ENCODE measurements at places on chromosomes 3 and 15.

GRCh38 chr3:186461141-186461540 lies 83.0 kb downstream of the CRYGS start:
- DNase-seq, result no peak

- no peak for DNase-seq
Observed at GRCh38 chr3:184942735-184943134, 130.8 kb downstream of the VPS8 start.

GRCh38 chr3:53151465-53151864 lies 9.5 kb upstream of the PRKCD start:
- no peak for DNase-seq

GRCh38 chr15:62118520-62119226 lies 46.4 kb downstream of the C2CD4B start:
- no peak for DNase-seq

DNA sequence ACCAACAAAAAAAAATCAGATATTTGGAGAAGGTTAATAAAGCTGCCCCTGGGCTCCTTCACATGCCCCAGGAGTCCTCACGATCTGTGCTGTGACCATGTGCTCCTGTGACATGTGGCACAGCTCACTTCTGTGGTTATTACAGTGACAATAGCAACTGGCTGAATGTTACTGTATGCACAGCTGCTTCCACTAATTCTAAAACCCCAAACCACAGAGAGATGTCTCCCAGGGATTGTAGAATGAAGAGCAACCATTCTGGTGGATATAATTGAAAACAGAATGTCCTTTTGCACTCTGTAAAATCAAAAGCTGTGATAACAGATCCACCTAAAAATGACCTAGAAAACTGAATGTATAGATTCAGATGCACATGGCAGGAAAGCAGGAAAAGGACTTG lies 489.2 kb upstream of the CNTN4 start:
- DNase-seq, result no peak

DNA sequence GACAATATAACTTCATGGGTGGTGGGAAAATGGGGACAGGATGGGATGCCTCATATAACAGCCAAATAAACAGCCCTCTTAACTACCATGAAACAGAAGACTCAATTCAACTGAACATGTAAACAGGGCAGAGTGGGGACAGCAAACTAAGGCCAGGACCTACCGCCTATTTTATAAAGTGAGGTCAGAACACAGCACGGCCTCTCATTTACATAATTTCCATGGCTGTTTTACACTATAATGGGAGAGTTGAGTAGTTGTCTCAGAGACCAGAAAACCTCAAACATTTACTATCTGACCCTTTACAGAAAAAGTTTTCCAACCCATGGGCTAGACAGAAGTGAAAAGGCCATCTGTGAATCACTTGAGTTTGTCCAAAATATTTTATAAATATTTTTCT lies 56.7 kb upstream of the SNRPA1 start:
- DNase-seq, result no peak
